ENCODE measurements at places on chromosomes 12 and 14. TPM values are rescaled to one million over a fixed set of nuclear protein-coding genes. Genes with fewer than 3 reads are reported as not detected.

DNA sequence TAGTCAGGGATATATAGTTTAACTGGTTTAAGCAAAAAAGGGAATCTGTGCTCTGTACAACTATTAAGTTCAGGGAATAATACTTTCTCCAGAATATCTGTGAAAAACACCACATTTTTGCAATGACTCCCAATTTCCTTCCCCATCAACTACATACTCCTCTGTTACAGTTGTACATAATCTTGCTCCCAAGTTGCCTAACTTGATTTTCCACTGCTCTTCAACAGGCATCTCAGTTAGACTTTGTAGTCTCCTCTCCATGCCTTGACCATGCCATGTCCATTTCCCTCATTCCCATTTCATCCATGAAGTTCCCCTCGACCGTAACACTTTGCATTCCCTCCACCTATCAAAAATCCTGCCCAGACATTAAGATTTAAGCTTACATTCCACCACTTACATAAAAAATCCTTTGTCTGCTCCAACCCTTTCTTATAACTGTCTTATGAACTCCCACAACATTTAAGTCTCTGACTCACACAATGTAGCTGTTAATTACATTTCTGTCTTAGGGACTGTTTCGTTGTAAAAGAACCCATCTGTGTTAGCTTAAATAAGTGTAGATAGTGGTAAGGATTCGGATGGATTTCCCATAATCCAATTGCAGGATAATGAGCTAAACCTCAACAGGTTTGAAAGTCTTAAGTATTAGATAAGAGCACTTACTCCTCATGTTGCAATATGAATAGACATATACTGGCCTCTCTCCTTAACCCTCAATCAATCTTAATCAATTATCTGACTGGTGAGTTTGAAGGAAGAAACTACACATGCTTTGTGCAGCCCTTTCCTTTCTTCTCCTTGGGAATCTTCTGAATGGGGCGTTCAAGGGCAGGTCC is 156.5 kb downstream of the PAWR start:
- no peak for DNase-seq

GRCh38 chr12:47740606-47741339 is 15.5 kb upstream of the ENDOU start:
- DNase-seq: no peak

GRCh38 chr14:57884175-57884574 is 18.3 kb upstream of the SLC35F4 start:
- no peak for DNase-seq

DNA sequence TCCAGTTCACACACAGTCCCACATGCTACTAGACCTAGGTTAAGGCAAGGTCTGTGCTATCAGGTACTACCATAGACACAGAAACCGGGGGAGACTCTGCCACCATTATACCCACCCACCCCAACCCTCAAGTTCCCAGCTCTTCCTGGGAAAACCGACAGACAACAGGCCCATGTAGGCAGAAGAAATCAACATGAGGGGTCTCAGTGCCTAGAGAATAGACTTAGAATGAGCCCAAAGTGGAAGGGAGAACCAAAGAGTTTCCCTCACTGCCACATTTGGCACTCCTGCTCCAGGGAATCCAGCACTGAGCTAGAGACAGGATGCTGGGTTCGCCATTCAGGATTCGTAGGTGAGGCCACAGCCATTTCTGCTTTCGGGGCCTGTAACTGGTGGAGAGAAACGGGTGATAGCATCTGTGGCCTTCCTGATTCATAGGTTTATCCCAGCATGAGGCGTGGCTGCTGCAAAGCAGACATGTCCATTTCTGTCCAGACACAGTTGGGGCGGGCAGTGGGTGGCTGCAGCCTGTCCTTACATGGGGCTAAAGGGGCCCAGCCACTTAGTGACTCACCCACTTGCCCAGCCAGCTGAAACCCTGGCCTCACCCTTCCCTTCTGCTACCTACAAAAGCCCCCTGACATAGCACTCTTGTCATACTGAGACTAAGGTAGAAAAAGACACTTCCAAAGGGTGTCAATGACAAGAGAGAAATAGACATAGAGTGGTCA is 69.4 kb downstream of the IRF2BPL start:
- DNase-seq: peak; percentile 46

GRCh38 chr14:80390906-80391305 is 179.6 kb upstream of the DIO2 start:
- DNase-seq: no peak

The CRACR2A gene
- total RNA-seq: 36.5 TPM

All from activated CD8-positive, alpha-beta memory T cell treated with anti-CD3 and anti-CD28 coated beads, Interleukin-2, amount 10 ng/mL, durations not matched to agents 7 days and 5 days (primary cell).